Aortic smooth muscle cell (primary cell): ENCODE measurements at places on chromosomes 1 and 21. TPM values are rescaled to one million over a fixed set of nuclear protein-coding genes. Genes with fewer than 3 reads are reported as not detected.

The OXCT2 gene
- 0.99 and 5.4 TPM in 2 replicates for total RNA-seq

The AQP10 gene
- total RNA-seq, result under 0.01 and 0.06 TPM in 2 replicates

The OR2T33 gene
- total RNA-seq, result not detected in 2 replicates

The CRP gene
- total RNA-seq, result not detected in 2 replicates

The RIIAD1 gene
- total RNA-seq, result 1.1 TPM in 1 of 2 replicates, not detected in the other

The MYCBP gene
- total RNA-seq, result 3.0 and 4.4 TPM in 2 replicates

The JMJD4 gene
- total RNA-seq, result 25.9 and 35.3 TPM in 2 replicates

The LCE1F gene
- not detected in 2 replicates for total RNA-seq

The PGBD5 gene
- total RNA-seq, result under 0.01 and 0.06 TPM in 2 replicates

The NVL gene
- 17.7 and 18.3 TPM in 2 replicates for total RNA-seq

The PTGFR gene
- 30.3 and 37.7 TPM in 2 replicates for total RNA-seq

The PRRC2C gene
- 47.7 and 57.8 TPM in 2 replicates for total RNA-seq

The UBXN11 gene
- 4.8 and 5.3 TPM in 2 replicates for total RNA-seq

The RIPPLY3 gene
- total RNA-seq, result not detected in 2 replicates

The LHX4 gene
- under 0.01 TPM in 2 replicates for total RNA-seq

The LAMB3 gene
- total RNA-seq, result 48.4 and 49.8 TPM in 2 replicates

The ASCL5 gene
- not detected in 2 replicates for total RNA-seq

The KIF26B gene
- total RNA-seq, result under 0.01 and 0.19 TPM in 2 replicates

The MYOM3 gene
- total RNA-seq, result 0.13 and 0.31 TPM in 2 replicates

The ADAMTSL4 gene
- total RNA-seq, result 6.3 and 10.4 TPM in 2 replicates

The HOOK1 gene
- total RNA-seq, result 0.06 TPM in 1 of 2 replicates, not detected in the other

The PIGR gene
- not detected in 2 replicates for total RNA-seq

The FMO5 gene
- 1.3 and 2.4 TPM in 2 replicates for total RNA-seq

The TLR5 gene
- 0.12 and 0.13 TPM in 2 replicates for total RNA-seq

The BTBD8 gene
- total RNA-seq, result 3.7 and 4.0 TPM in 2 replicates
